ENCODE measurements at places on chromosomes 2 and 18.

DNA sequence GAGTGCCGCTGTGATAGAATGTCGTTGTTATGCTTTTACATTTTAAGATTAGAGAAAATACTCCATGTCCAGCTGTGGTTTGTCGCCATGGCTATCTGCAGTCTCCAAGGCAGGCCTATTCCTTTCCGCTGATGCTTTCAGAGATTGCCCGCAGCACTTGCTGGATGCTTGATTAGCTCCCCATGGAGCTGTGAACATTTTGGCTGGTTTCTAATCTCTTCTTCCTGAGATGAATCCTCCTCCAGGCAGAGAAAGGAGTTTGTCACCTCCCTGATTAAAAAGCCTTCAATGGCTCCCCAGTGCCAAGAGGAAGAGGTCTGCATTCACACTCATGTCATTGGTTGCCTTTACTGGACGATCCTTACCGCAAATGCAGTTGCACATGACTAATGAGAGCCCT lies 32.6 kb upstream of the LPIN1 start:
- DNase-seq, result no peak

DNA sequence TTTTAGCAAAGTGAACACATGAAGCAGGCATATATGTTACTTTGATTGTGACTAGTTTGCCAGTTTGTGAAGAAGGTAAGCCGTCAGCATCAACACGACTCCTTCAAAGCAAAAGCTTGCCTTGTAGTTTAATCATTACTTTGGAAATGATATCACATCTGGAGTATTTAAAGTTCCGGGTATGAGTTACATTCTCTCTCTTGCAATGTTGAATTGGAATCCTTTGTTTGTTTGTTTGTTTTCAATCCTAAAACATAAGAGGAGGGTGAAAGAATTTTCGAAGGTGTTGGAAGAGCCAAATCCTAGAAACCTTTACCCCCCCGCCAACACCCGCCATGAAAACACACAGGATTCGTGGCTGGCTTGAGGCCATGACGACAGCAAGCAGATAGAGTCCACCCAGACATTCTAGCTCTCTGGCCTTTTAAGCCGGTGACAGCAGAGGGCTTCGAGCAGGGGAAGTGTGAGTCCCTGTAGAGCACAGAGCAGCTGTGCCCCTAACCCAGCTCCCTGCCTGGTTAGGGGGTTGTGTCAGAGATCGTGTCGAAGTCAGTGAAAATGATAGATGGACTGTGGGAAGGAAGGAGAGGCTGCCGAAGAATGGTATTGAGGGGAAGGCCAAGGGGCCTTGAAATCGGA lies 103.8 kb upstream of the SMIM21 start:
- no peak for DNase-seq

GRCh38 chr2:241223211-241224017 lies 34.9 kb downstream of the ANO7 start:
- DNase-seq, result no peak

DNA sequence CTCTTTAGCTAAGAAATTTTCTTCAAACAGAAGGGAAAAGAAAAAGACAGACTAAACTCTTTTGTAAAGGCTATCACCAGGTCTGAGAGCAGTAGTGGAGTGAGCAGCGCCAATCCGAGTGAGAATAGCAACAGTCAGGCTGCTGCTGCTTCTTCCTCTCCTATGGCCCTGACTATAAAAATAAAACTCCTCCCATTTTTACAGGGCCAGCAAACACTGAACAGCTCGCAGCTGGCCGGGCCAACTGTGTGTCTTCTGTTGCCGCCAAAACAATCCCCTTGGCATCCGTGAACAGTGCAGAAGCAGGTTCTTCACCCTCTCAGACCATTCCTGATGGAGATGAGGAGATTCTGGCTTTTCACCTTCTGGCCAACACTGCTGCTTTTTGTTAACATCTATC lies 124.5 kb downstream of the CNTNAP5 start:
- no peak for DNase-seq

DNA sequence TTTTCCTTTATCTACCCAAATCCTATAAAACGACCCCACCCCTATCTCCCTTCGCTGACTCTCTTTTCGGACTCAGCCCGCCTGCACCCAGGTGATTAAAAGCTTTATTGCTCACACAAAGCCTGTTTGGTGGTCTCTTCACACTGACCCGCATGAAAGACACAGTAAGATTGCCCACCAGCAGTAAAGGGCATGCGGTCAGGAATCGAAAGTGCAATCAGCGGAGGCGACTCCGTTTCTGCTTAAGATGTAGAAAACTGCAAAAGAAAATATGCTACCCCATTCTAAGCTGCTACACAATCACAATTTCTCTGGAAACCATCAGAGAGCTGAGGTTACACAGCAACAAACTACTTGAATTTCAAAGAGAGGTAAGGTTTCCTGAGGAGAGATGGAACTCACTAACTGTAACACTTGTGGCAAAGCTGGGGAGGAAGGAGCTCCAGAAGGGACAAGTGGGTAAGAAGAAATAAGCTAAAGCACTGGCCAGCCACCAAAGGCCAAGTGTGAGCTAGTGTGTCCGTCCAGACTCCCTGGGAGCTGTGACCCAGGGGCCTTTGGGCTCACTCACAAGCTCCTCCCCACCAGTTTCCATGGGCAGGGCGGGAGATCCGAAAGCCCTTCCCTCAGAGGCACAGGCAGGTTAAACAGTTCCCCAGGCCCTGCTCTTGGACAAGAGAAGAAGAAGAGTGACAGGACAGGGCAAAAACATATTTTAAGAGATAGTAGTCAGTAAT lies 72.8 kb upstream of the TGFA start:
- no peak for DNase-seq

- no peak for DNase-seq
These were observed 6.4 kb downstream of the AGAP1 start for GRCh38 chr2:235500110-235500760.

GRCh38 chr2:199895406-199895805 lies 15.7 kb upstream of the C2orf69 start:
- no peak for DNase-seq

DNA sequence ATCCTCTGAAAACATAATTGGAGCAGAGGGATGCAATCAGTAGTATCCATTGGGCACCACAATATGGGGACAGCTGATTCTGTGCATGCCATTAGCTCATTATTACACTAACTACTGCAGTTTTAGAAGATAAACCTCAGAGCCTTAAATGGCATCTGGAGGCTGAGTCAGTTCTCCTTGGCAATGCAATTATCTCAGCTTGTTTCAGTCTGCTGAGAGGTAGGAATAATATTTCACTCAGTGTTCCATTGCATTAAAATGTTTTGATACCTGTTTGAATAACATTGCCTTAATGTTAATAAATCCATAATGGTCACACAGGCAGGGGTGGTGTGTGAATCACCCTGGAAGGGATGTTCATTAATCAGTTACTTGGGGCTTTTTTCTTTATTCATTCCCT lies 309.6 kb downstream of the LRRTM1 start:
- no peak for DNase-seq

DNA sequence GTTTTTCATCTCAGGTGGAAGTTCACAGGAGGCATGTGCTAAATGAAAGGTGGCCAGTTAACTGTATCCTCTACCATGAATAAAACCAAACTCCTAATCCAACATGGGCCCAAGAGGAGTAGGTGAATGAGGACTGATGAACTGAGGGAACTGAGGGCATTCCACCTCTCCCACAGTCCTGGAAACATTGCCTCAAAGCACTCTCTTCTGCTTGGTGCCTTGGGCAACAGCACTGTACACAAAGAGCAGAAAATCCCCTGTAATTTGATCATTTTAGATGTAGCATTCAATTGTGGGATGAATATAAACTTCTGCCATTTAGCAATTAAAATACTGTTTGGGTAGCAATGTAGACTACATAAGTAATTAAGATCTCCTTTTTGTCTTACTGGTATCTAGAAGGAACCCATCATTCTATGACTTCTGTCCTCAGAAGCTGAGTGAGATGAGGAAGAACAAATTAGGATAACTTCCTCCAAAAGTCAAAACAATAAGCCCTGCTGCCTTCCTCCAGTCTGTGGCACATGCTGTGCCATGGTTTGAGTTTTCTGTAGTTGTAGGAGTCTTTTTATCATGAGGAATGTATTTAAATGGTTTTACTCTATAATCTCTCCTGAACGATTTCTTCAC lies 86.7 kb upstream of the ZEB2 start:
- DNase-seq, result no peak

DNA sequence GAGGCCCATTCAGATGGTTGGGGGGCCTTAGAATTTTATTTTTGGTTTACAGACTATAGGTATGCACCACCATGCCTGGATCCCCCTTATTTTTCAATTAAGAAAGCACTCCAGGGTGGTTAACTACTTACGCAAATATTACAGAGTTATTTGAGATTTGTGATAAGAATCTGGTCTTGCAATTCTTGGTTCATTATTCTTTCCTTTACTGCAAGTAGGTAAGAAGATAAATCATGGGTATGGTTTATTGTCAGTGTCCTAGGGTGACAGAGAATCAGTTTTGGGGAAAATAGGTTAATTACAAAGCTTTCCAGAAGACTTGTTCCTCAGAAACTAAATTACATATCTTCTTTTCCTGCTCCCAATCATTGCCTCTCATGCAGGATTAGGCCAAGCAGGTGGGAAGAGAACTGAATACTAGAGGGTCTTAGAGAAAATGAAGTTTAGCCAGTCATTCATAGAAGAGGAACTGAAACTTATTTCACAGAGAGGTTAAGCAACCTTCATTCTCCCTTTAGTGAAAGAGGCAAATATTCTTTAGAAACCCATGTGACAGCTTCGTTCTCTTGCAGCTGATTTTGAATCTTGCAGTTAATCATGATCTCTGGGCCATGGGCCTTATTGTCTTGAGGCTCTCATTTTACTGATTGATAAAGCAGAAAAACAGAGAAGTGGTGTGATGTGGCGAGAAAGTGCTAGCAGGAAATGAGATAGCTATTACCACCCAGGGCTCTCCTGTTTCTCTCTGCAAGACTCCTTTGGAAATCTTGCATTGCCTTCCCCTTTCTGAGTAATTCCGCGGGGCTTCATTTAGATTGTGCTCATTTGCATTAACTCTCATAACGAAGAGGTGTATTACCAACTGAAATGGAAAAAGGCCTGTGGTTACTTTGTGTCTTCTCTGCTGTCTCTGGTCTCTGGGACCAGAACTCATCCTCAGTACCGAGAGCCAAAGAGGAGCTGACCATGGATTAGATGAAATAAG lies 44.8 kb upstream of the ARHGAP25 start:
- peak; percentile 11 for DNase-seq

DNA sequence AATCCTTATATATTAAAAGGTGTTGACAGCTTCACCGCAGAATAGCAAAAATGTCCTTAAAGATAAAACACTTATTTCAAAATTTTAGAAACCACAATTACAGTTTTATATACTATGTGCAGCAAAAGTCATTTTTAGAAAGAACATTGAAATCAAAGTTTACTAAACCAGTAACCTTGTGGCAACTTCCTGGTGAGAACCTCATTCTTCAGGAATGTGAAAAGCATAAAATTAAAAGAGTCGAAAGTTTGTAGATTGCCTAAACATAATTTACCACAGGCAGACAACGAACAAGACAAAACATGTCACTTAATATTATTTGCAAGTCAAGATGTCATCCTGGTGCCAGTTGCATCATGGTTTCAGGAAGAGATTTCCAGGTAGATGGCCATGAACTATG lies 108.3 kb upstream of the NRP2 start:
- no peak for DNase-seq

GRCh38 chr2:222319586-222320435 lies 21.0 kb upstream of the PAX3 start:
- no peak for DNase-seq

- no peak for DNase-seq
These were observed 161.6 kb downstream of the LDLRAD4 start for GRCh38 chr18:13379930-13380690.

- DNase-seq, result no peak
These were observed 141.7 kb upstream of the LMAN1 start for GRCh38 chr18:59500765-59501164.
